Fibroblast of skin of left biceps (primary cell): ENCODE measurements at places on chromosomes 2 and 18.

DNA sequence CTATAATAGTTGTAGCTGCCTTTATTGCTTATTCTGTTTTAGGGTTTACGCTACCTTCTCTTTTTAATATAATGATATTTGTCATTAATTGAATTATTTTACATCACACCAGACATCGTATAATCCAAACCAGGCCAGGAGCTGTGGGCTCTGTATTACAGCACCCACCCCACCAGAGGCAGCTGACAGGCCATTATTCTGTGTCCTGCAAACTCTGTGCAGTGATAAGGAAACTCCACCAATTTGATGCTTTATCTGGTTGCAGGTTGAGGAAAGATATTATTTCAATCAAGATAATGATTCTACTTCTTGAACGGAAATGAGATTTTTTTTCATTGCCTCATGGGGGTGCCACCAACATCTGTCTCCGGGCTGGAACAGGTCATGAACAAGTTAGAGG is 227.3 kb downstream of the ZBTB7C start:
- no peak for DNase-seq

GRCh38 chr2:122514451-122514996 is 759.1 kb downstream of the TSN start:
- no peak for DNase-seq

GRCh38 chr2:131756141-131756907 is 228.6 kb downstream of the CCDC74A start:
- no peak for DNase-seq

GRCh38 chr18:26978812-26979341 is 113.4 kb upstream of the AQP4 start:
- no peak for DNase-seq

DNA sequence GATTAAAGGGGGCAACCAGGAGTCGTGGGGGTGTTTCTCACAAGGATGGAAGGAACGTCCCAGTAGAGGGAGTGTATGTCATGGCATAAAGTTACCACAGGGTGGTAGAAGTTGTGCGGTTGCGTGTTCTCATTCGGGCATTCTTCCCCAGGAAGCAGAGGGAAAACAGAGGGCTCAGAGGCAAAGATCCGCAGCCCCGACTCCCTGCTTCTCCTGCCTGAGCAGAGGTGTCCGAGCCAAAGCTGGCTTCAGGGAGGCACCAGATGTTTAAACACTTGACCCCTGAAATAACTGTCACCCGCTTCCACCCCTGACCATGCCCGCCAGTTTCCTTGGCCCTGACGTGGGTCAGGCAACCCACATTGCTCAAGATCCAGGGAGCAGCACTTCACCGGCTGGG is 83.7 kb downstream of the EN1 start:
- no peak for DNase-seq

DNA sequence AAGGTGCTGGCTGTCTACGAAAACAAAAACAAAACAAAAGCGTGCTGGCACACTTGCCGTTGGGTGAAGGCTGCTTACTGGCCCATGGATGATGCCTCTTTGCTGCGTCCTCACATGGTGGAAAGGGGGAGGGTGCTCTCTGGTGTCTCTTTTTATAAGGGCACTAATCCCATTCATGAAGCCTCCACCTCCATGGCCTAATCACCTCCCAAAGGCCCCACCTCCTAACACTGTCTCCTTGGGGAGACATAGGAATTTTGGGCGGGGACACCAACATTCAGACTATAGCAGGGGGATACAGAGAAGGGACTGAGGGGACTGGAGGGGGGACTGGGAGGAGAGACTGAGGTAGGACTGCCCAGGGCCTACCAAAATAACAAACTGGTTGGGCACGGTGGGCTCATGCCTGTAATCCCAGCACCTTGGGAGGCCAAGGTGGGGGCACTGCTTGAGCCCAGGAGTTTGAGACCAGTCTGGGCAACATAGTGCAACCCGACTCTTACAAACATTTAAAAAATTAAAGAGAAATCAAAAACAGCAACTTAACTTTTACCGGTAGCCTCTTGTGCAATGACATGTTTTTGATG is 14.5 kb downstream of the PTMA start:
- DNase-seq: no peak

- no peak for DNase-seq
Observed at GRCh38 chr2:18078216-18078615, 199.7 kb downstream of the KCNS3 start.

DNA sequence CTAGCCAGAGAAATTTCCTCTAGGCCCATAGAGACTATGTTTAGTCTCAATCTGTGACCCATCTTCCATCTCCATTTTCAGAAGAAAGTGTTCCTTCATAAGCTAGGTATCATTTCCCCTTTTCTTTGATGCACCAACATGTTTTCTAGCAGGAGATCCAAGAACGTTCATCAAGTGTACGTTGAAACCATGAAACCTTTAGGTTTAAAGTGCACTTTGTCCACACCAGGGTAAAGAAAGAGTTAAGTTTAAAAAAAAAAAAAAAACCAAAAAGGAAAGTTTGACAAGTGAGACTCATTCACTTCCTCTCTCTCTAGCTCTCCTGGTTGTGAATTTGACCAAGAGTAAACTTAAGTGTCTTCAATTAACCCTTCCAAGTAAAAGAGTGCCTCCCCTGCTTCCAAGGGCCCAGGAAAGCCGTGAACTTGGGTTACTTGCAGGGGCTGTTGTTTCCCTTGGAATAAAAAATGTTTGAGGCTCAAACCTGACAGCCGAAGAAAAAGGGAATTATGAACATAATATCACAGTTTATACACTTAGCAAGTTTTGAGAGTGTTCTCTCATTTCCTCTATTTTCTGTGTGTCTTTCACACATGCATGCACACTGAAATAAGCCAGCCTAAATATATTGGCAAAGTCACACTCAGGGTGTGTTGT is 56.7 kb downstream of the LBH start:
- no peak for DNase-seq

GRCh38 chr18:76909439-76909838 is 87.1 kb downstream of the ZNF236 start:
- DNase-seq: no peak

DNA sequence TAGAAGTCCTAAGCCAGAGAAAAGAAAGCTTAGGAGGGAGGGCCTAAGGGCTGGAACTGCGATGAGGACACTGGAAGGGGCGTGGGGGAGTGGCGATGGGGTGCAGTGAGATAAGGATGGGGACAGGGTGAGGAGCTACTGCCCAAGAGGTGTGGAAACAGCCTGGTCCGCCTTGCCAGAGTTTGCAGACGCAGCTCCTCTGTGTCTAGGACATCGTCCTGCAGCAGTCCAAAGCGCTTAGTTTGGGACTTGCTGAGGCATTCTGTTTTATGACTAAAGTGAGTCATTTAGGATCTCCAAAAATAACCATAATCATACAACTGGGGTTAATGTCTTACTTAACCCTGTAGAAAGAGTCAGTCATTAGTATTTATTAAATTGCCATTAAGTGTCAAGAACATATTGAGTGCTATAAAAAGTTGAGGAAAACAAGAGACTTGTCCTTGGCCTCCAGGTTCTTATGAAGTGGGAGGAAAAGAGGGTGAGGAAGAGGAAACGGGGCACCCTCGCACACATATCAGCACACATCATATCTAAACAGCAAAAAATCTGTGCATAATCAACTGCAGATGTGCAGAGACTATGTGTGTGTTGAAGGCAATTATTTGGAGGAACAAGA is 74.8 kb downstream of the CDK15 start:
- DNase-seq: peak; percentile 79

DNA sequence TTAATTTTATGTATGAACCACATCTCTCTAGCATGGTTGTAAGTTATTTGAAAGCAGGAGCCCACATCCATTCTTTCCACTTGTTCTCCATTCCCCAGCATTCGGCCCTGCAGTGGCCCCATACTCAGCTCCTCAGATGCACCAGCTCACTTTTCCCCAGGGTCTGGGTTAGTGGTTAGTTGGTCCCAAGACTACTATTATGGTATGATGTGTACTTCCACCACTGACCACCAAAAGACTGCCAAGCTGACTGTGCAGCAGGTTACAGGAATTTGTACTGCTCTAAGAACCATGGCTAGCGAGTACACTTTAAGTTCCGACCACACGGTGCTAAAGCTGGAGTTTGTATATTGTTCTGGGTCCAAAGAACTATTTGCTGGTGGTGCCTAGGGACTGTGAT is 413.6 kb upstream of the TCF4 start:
- DNase-seq: no peak

GRCh38 chr2:1499033-1499795 is 86.0 kb downstream of the TPO start:
- no peak for DNase-seq

- DNase-seq: peak; percentile 88
Observed at GRCh38 chr18:11324956-11325882, 175.8 kb upstream of the PIEZO2 start.
